ENCODE measurements at places on chromosomes 3 and 15. TPM values are rescaled to one million over a fixed set of nuclear protein-coding genes. Genes with fewer than 3 reads are reported as not detected.

GRCh38 chr15:37907136-37907535 is 27.3 kb upstream of the TMCO5A start:
- no peak for DNase-seq

GRCh38 chr3:86547692-86548091 is 443.3 kb downstream of the VGLL3 start:
- no peak for DNase-seq

ABTB1 gene
- 46.7 TPM for total RNA-seq

DNA sequence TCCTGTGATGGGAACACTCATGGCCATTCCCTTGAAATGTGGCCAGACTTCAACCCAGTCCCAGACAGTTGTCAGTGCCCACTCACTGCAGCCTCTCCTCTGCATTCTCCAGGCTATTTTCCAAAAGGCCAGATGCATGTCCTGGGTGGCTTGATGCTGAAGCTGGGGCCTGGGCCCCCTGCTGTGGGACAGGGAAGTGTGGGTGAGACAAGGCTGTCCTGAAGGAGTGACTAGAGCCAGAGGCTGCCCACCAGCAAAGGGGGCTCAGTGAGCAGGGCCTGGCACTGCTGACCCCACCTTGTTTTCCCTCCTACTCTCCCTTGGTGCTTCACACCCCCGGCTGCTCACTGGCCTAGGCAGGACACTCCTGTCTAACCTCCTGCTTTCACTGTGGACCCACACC is 11.9 kb downstream of the CISH start:
- DNase-seq = no peak

DNA sequence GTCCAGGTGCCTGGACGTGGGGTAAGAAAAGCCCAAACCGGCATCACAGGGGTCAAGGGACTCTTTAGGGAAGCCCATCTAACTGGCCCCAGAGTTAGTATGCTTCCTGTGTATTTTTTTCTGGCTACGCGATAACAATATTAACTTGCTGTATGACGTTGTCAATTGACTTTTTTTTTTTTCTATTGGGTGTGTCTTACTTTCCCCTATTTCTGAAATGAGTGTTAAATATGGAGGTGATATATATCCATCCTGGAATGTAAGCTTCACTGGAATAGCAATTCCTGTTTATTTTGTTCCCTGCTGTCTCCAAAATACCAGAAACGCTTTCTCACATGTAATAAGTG is 598 bp upstream of the GMNC start:
- DNase-seq = no peak

GRCh38 chr15:92580933-92581445 is 74.6 kb downstream of the FAM174B start:
- DNase-seq = no peak

PRR20G gene
- total RNA-seq = not detected

ZNF502 gene
- 13.7 TPM for total RNA-seq

- no peak for DNase-seq
Measured at GRCh38 chr3:186990277-186990676, 60.0 kb downstream of the ST6GAL1 start.

DNA sequence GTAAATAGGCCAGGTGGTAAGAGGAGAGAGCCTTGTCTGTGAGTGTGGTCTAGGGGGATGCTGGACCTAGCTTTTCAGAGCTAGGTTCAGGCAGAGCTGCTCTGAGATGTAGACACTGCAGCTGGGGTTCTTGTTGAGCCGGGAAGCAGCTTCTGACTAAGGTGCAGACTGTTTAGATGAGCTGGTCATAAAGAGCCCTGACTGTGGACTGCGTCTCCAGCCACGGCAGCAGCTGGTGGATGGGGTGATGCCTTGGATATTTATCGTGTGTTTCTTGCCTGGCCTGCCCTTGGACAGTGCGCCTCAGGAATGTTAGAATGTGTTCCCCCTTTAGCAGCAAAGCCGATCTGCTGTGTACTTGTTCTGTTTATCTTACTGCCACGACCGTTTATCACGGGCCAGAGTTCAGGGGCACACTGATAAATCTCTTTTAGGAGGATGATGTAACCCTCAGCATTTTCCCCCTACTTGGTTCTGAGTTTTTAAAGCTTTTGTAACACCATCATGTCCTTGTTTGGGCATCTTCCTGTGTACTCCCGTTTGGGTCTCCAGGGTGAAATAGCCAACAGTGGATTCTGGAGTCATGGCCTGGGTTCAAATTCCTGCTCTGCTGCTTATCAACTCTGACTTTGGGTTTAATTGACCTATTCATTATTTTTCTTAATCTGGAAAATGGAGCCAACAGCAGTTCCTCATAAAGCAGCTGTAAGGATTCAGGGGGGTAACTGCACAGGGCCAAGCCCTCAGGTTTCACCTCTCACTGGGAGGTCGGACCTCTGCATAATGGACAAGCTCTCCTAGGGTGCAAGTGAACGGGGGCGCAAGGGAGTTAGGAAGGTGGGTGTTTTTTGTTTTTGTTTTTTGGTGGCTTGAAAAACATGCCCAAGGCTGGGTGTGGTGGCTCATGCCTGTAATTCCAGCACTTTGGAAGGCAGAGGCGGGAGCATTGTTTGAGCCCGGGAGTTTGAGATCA is 51.4 kb downstream of the FLNB start:
- peak; percentile 64 for DNase-seq

GRCh38 chr15:70491641-70492040 is 271.7 kb downstream of the UACA start:
- no peak for DNase-seq

- no peak for DNase-seq
Measured at GRCh38 chr3:72663429-72663828, 184.8 kb downstream of the SHQ1 start.

- no peak for DNase-seq
Measured at GRCh38 chr3:82509106-82509842, 747.8 kb upstream of the GBE1 start.

- no peak for DNase-seq
Measured at GRCh38 chr3:166955201-166955939, 424.7 kb downstream of the ZBBX start.

STAB1 gene
- total RNA-seq = 152 TPM

ECE2 gene
- total RNA-seq = not detected

DNA sequence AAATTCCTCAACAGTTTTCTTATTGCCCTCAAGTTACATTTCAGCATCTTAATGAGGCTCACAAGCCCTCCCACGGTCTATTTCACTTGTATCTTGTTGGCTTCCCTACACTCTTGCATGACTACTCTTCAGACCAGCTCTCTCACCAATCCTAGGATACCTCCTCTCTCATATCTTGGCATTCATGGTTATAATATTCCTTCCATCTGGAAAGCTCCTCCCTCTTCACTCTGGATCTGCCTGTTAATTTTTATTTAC is 8.5 kb upstream of the CCDC80 start:
- DNase-seq = no peak

TUSC7 gene
- total RNA-seq = not detected

KIF15 gene
- 11.5 TPM for total RNA-seq

DNA sequence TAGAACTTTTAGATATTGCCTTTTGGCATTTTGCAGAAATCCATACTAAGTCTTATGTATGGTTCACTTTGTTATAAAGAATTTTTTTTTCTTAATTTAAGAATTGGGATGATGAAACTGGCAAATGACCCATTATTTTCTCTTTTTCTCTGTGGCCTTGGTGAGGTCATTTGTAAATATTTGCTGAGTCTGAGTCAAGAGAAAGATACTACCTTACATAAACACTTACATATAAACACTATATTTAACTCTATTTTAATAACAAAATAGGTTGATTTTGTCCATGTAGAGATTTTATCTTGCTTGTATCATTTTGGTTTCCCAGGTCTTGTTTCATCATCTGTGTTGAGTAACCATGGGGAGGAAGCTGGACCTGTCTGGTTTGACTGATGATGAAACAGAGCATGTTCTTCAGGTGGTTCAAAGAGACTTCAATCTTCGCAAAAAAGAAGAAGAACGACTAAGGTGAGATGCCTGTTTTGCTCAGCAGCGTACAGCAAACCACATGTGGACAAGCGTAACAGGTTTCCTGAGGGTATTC is 91.1 kb downstream of the MYRIP start:
- DNase-seq = no peak

DNA sequence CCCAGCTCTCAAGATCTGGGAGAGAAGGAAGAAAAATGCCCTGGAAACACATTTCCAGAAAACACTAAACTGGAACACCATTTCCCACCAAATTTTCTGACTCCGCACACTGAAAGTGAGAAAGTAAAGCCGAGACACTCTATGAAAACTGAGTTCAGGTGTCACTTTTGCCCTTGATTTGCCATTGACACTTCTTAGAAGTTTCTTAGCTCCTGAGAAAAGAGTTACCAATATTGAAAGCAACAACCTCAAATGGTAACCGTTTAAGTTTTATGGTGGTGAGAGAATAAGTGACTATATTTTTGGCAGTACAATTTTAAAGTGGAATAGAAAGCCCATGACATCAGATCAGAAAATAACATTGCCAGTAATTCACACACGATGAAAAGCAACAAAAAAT is 39.0 kb downstream of the CD86 start:
- DNase-seq = no peak

- no peak for DNase-seq
Measured at GRCh38 chr3:175233957-175234940, 375.1 kb downstream of the NAALADL2 start.

DNA sequence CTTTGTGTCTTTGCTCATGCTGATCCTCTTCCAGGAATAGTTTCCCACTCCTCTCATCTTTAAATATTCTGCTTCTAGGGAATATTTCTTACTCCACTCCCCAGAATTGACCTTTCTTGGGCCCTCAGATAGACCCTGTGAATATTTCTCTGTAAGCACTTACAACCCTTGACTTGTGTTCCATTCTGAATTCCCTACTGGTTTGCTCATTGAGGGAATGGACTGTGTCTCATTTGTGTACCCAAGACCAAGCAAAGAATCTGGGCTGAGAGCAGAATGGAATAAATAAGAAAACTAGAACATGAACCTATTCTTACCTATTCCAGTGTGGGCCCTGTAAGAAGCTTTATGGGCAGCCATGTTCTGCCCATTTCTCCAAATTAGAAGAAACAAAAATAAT is 72.7 kb upstream of the TSPAN3 start:
- no peak for DNase-seq
